Activated CD8-positive, alpha-beta T cell treated with anti-CD3 and anti-CD28 coated beads, Interleukin-2, amount 10 ng/mL, durations not matched to agents 7 days and 5 days (primary cell): ENCODE measurements at places on chromosomes 2 and 18.

DNA sequence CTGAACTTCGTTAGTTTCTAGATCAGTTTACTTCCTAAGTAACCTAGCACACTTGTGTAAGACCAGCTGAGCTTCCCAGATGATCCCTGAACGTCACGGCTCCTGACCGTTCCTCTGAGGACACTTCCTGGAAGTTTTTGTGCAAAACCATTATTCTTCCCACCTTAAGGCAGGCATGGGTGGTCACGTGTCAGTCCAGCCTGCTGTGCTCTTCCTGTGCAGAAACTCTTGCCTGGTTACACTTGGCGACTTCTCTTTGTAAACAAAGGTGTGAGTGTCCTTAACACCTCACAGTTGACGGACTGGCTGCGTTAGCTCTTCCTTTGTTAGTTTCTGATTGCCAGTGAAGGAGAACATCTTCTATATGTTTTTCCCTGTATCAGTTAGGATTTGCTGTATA lies 118.3 kb downstream of the SH3RF3 start:
- peaks cover 8% of the 10 kb centered on the region for H3K27me3 ChIP-seq
- H3K4me1 ChIP-seq: no peaks in the 10 kb centered on the region
- H3K36me3 ChIP-seq: no peaks in the 10 kb centered on the region

GRCh38 chr2:64525317-64525613 lies 1.1 kb downstream of the AFTPH start:
- H3K4me1 ChIP-seq: peaks cover 40% of the 10 kb centered on the region
- peaks cover 8% of the 10 kb centered on the region for H3K36me3 ChIP-seq
- H3K27ac ChIP-seq: peak overlapping the region; percentile 99
- H3K27me3 ChIP-seq: no peaks in the 10 kb centered on the region
- H3K4me3 ChIP-seq: peak overlapping the region; percentile 99
- DNase-seq: peak; percentile 53

- no peaks in the 10 kb centered on the region for H3K27me3 ChIP-seq
- H3K36me3 ChIP-seq: no peaks in the 10 kb centered on the region
- no peak for DNase-seq
- no peaks in the 10 kb centered on the region for H3K4me1 ChIP-seq
- no peak overlapping the region for H3K4me3 ChIP-seq
These were observed 562.6 kb downstream of the DCDC2C start for GRCh38 chr2:4265936-4266335.

DNA sequence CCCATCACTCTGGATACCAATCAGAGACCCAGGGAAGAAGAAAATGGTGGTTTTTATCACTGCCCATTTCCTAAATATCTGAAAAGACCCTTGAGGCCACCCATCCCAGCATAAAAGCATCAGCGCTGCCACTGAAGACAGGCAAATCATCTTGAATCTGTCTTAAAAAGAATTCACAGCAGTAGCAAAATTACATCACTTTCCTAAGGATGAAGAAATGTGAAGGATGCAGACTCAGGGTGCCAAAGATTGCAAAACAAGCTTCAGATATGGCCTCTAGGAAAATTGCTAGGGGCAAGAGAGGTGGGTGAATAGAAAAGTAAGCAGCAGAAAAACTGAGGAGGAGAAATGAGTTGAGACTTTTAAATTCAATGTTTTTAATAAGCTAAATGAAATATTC lies 70.0 kb downstream of the SLC25A12 start:
- H3K36me3 ChIP-seq: peaks cover 18% of the 10 kb centered on the region
- no peaks in the 10 kb centered on the region for H3K4me1 ChIP-seq
- no peaks in the 10 kb centered on the region for H3K27me3 ChIP-seq
- no peak overlapping the region for H3K27ac ChIP-seq
- H3K4me3 ChIP-seq: no peak overlapping the region
- no peak for DNase-seq

DNA sequence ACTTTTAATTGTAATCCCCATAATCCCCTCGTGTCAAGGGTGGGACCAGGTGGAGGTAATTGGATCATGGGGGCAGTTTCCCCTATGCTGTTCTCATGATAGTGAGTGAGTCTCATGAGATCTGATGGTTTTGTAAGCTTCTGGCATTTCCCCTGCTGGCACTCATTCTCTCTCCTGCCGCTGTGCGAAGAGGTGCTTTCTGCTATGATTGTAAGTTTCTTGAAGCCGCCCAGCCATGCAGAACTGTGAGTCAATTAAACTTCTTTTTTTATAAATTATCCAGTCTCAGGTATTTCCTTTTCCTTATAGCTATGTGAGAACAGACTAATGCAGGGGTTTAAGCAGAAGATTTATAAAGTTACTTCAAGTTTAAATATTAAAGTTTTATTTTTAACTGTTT lies 655.2 kb downstream of the EPHA4 start:
- no peak overlapping the region for H3K4me3 ChIP-seq
- no peaks in the 10 kb centered on the region for H3K36me3 ChIP-seq
- no peak overlapping the region for H3K27ac ChIP-seq
- H3K4me1 ChIP-seq: no peaks in the 10 kb centered on the region

DNA sequence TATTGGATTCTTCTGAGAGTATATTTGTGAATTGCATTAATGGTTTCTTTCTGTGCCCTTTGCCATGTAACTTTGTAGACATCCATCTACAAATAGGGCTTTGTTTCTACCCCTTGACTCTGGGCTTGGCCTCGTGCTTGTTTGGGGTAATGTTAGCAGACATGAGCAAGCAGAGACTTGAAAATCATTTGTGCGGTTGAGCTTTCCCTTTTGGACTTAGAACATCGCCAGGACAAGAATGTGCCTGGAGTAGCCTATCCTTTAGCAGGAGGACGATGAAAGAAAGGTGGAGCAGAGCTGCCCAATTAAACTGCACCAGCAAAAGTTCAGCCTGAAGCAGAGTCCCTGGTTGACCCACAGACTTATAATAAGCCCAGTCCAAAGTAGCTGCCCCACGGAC lies 785.9 kb downstream of the EPHA4 start:
- no peak overlapping the region for H3K27ac ChIP-seq
- no peaks in the 10 kb centered on the region for H3K27me3 ChIP-seq
- no peaks in the 10 kb centered on the region for H3K36me3 ChIP-seq
- H3K4me3 ChIP-seq: no peak overlapping the region
- no peaks in the 10 kb centered on the region for H3K4me1 ChIP-seq
- DNase-seq: no peak

GRCh38 chr2:204790076-204790475 lies 244.8 kb downstream of the PARD3B start:
- no peak for DNase-seq
- H3K4me1 ChIP-seq: no peaks in the 10 kb centered on the region

GRCh38 chr2:225207043-225207442 lies 164.8 kb upstream of the DOCK10 start:
- peaks cover 3% of the 10 kb centered on the region for H3K27me3 ChIP-seq
- H3K36me3 ChIP-seq: no peaks in the 10 kb centered on the region
- no peak overlapping the region for H3K27ac ChIP-seq
- no peak overlapping the region for H3K4me3 ChIP-seq

- H3K27ac ChIP-seq: no peak overlapping the region
- H3K36me3 ChIP-seq: peaks cover 53% of the 10 kb centered on the region
- peaks cover 46% of the 10 kb centered on the region for H3K4me1 ChIP-seq
- DNase-seq: no peak
- no peaks in the 10 kb centered on the region for H3K27me3 ChIP-seq
These were observed 8.8 kb downstream of the NABP1 start for GRCh38 chr2:191686729-191687128.

- DNase-seq: no peak
- peaks cover 5% of the 10 kb centered on the region for H3K27me3 ChIP-seq
- no peak overlapping the region for H3K27ac ChIP-seq
- no peak overlapping the region for H3K4me3 ChIP-seq
- H3K4me1 ChIP-seq: no peaks in the 10 kb centered on the region
- no peaks in the 10 kb centered on the region for H3K36me3 ChIP-seq
These were observed 20.1 kb downstream of the SERPINB12 start for GRCh38 chr18:63562284-63562683.
